Liver (tissue), 10 donors: ENCODE measurements at places on chromosomes 6 and 20. TPM values are rescaled to one million over a fixed set of nuclear protein-coding genes. Genes with fewer than 3 reads are reported as not detected.

DNA sequence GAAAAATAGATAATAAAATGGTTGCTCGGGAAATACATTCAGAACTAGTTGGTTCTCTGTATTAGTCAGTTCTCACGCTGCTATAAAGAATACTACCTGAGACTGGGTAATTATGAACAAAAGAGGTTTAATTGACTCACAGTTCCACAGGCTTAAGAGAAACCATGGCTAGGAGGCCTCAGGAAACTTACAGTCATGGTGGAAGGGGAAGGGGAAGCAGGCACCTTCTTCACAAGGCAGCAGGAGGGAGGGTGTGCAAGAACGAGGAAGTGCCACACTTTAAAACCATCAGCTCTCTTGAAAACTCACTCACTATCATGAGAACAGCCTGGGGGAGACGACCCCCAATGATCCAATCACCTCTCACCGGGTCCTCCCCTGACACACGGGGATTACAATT is 24.2 kb upstream of the SNX9 start:
- no peaks in the 10 kb centered on the region for H3K4me1 ChIP-seq
- H3K36me3 ChIP-seq: no peaks in the 10 kb centered on the region
- H3K27me3 ChIP-seq: no peaks in the 10 kb centered on the region
- no peak overlapping the region for H3K4me3 ChIP-seq
- no peak for DNase-seq

DNA sequence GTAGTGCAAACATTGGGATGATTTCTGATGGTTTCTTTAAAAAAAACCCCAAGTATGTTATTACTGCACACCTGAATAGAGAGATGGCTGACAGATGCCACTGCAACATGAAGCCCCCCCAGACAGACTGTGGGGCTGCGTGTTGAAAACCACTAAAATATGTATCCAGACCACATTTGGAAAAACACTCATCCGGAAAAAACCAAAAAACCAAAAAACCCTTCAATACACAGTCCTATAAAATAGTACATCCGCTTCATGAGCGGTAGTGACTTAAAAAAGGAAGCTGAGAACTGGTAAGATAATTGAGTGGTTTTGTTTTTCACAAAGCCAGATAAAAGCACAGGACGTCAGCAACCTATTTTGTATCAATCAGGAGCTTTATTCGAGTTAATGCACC is 47.1 kb upstream of the EDN3 start:
- H3K4me3 ChIP-seq: no peak overlapping the region
- peaks cover 2% of the 10 kb centered on the region for H3K27me3 ChIP-seq
- no peak overlapping the region for H3K27ac ChIP-seq
- no peaks in the 10 kb centered on the region for H3K36me3 ChIP-seq
- H3K4me1 ChIP-seq: no peaks in the 10 kb centered on the region
- DNase-seq: no peak

- no peak overlapping the region for H3K27ac ChIP-seq
- no peak for DNase-seq
- H3K36me3 ChIP-seq: no peaks in the 10 kb centered on the region
- H3K4me3 ChIP-seq: no peak overlapping the region
- no peaks in the 10 kb centered on the region for H3K27me3 ChIP-seq
Observed at GRCh38 chr6:85436939-85437495, 12.9 kb upstream of the NT5E start.

Gene OR12D3
- not detected for total RNA-seq
